Smooth muscle cell of bladder (primary cell): ENCODE measurements at places on chromosomes 12 and 14. TPM values are rescaled to one million over a fixed set of nuclear protein-coding genes. Genes with fewer than 3 reads are reported as not detected.

The KRT75 gene
- total RNA-seq, result not detected in 2 replicates

The RAPGEF3 gene
- 1.00 and 2.1 TPM in 2 replicates for total RNA-seq

The TSPAN8 gene
- 0.43 and 4.0 TPM in 2 replicates for total RNA-seq

The WDHD1 gene
- total RNA-seq, result 7.7 and 8.7 TPM in 2 replicates

The CDCA3 gene
- total RNA-seq, result 2.0 and 2.1 TPM in 2 replicates

The MSI1 gene
- total RNA-seq, result not detected in 2 replicates

The RPGRIP1 gene
- not detected in 2 replicates for total RNA-seq

The NEDD1 gene
- total RNA-seq, result 15.1 and 19.4 TPM in 2 replicates
